ENCODE measurements at places on chromosomes 2 and 18. TPM values are rescaled to one million over a fixed set of nuclear protein-coding genes. Genes with fewer than 3 reads are reported as not detected.
A peak's percentile ranks its signal among the peaks of the same experiment; 100 is the strongest.

DNA sequence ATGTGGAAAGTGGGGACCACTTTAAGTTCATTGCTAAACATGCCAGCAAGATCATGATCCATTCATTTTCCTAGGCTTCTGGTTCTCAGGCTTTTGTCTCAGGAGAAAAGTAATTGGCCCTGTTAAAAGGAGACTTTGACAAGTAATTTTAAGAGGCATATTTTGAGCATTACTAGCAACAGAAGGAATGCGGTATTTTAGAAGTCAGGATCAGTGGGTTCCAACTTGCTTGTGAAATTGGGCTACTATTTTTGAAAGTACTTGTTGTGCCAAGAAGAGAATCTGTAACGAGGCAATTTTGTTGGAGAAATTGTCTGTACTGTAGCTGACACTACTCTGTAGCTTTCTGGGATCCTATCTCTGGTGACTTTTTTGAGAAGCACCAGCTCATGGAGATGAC, 59.4 kb downstream of the CERS6 start:
- peaks cover 23% of the 10 kb centered on the region for H3K4me1 ChIP-seq
- H3K36me3 ChIP-seq: no peaks in the 10 kb centered on the region
- no peaks in the 10 kb centered on the region for H3K27me3 ChIP-seq
- DNase-seq: no peak
- H3K4me3 ChIP-seq: no peak overlapping the region

- H3K27ac ChIP-seq: peak overlapping the region; percentile 34
- peak; percentile 42 for DNase-seq
- no peak overlapping the region for H3K4me3 ChIP-seq
- no peaks in the 10 kb centered on the region for H3K36me3 ChIP-seq
These were observed 8.9 kb upstream of the GALNT1 start for GRCh38 chr18:35572644-35573043.

GRCh38 chr18:59681521-59682004, 15.7 kb downstream of the CCBE1 start:
- H3K4me1 ChIP-seq: no peaks in the 10 kb centered on the region
- no peak for DNase-seq
- no peak overlapping the region for H3K27ac ChIP-seq
- no peak overlapping the region for H3K4me3 ChIP-seq
- H3K36me3 ChIP-seq: no peaks in the 10 kb centered on the region
- H3K27me3 ChIP-seq: no peaks in the 10 kb centered on the region

GRCh38 chr2:202036601-202037037, 3.0 kb downstream of the FZD7 start:
- peaks cover 59% of the 10 kb centered on the region for H3K4me1 ChIP-seq
- peak overlapping the region; percentile 91 for H3K27ac ChIP-seq
- H3K36me3 ChIP-seq: no peaks in the 10 kb centered on the region

GRCh38 chr2:238986491-238987351, 138.8 kb downstream of the TWIST2 start:
- no peak overlapping the region for H3K4me3 ChIP-seq
- H3K36me3 ChIP-seq: no peaks in the 10 kb centered on the region
- no peaks in the 10 kb centered on the region for H3K4me1 ChIP-seq
- no peak overlapping the region for H3K27ac ChIP-seq

DNA sequence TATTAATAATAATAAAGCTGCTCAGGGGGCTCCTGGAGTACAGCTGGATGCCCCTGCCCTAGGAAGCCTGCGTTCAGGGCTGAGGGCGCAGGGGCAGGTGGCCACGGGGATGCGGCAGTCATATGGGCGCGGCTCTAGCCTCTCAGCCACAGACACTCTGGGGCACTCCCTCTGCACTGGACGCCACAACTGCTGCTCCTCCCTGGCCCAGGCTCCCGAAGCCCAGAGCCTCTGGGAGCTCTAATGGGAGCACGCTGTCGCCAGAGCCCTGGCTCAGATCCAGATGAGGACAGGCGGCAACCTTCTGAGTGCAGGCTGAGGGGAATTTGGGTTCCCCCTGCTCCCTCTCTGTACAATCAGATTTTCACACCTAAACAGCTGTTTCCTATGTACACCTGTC, 93.6 kb downstream of the MTCL1 start:
- no peak overlapping the region for H3K27ac ChIP-seq
- no peaks in the 10 kb centered on the region for H3K27me3 ChIP-seq
- no peak overlapping the region for H3K4me3 ChIP-seq
- peak; percentile 6 for DNase-seq
- no peaks in the 10 kb centered on the region for H3K36me3 ChIP-seq
- peaks cover 14% of the 10 kb centered on the region for H3K4me1 ChIP-seq

DNA sequence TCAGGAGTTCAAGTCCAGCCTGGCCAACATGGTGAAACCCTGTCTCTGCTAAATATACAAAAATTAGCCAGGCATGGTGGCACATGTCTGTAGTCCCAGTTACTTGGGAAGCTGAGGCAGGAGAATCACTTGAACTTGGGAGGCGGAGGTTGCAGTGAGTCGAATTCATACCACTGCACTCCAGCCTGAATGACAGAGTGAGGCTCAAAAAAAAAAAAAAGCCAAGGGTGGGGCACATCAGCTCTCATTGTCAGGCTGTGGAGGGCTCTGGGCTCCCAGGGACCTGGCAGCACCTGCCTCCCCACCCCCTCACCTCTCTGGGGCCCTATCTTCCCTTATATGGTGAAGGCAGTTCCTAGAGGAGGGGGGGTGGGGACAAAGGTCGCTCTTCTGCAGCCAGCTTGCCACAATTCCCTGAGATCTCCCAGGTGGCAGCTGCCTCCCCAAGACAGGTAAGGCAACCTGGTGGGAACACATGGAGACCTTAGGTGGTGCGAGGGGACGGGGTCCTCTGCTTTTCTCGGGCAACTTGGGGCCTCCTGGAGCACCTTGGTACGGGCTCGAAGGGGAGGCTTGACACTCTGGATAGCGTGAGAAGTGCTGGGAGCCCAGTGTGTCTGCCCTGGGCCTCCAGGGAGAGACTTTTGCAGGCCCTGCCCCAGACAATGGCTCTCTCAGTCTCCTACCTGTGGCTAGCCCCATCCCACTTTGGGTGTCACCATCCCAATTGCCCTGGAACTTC, at the start of gene VIL1:
VIL1 (plus strand) TSS at position 407 of the 742 bp plus-strand sequence. CDS start 4,656 bp downstream, outside the sequence.
- H3K27ac ChIP-seq: no peak within 1 kb of the TSS
- no peak for DNase-seq

DNA sequence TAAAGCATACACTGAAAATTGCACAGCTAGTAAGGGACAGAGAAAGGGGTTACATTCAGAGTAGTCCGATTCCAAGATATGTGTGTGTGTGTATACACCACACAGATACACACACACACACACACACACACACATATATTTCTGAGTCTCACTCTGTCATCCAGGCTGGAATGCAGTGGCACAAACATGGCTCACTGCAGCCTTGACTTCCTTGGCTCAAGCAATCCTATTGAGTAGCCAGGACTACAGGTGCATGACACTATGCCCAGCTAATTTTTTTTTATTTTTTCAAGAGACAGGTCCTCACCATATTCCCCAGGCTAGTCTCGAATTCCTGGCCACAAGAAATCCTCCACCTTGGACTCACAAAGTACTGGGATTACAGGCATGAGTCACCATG, 68.1 kb upstream of the ITPRID2 start:
- H3K27ac ChIP-seq: no peak overlapping the region
- no peaks in the 10 kb centered on the region for H3K36me3 ChIP-seq
- no peaks in the 10 kb centered on the region for H3K27me3 ChIP-seq
- H3K4me1 ChIP-seq: no peaks in the 10 kb centered on the region
- H3K4me3 ChIP-seq: no peak overlapping the region
- no peak for DNase-seq

- no peak overlapping the region for H3K4me3 ChIP-seq
- peaks cover 26% of the 10 kb centered on the region for H3K4me1 ChIP-seq
- no peak for DNase-seq
- H3K36me3 ChIP-seq: no peaks in the 10 kb centered on the region
- peak overlapping the region; percentile 20 for H3K27ac ChIP-seq
These were observed 92.2 kb upstream of the CDKL4 start for GRCh38 chr2:39335930-39336329.

GRCh38 chr2:86221066-86221684, 21.9 kb downstream of the MRPL35 start:
- H3K36me3 ChIP-seq: no peaks in the 10 kb centered on the region
- H3K4me1 ChIP-seq: peaks cover 45% of the 10 kb centered on the region
- no peak overlapping the region for H3K27ac ChIP-seq
- no peak overlapping the region for H3K4me3 ChIP-seq
- DNase-seq: no peak
- H3K27me3 ChIP-seq: no peaks in the 10 kb centered on the region

GRCh38 chr2:150624001-150624401, 136.5 kb upstream of the RND3 start:
- no peaks in the 10 kb centered on the region for H3K27me3 ChIP-seq
- no peak overlapping the region for H3K27ac ChIP-seq
- DNase-seq: no peak
- no peaks in the 10 kb centered on the region for H3K36me3 ChIP-seq

DNA sequence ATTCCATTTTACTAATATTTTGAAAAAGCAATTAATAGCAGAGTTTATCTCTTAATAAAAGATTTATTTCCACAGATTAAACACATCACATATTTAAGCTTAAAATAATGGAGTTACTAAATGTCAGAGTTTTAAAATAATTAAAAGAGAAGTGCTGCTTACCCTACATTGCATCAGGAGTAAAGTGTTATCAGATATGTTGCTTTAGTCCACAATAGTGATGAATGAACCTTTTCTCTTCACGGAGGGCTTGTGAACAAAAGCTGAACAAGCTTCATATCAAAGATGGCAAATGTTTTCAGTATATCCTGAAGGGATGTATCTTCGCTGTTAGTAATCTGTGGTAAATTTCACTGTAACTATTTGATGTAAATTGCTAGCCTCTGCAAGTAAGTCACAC, 69.4 kb upstream of the TTC27 start:
- no peaks in the 10 kb centered on the region for H3K4me1 ChIP-seq
- no peaks in the 10 kb centered on the region for H3K27me3 ChIP-seq
- no peak overlapping the region for H3K27ac ChIP-seq
- no peaks in the 10 kb centered on the region for H3K36me3 ChIP-seq
- no peak overlapping the region for H3K4me3 ChIP-seq
- DNase-seq: no peak

DNA sequence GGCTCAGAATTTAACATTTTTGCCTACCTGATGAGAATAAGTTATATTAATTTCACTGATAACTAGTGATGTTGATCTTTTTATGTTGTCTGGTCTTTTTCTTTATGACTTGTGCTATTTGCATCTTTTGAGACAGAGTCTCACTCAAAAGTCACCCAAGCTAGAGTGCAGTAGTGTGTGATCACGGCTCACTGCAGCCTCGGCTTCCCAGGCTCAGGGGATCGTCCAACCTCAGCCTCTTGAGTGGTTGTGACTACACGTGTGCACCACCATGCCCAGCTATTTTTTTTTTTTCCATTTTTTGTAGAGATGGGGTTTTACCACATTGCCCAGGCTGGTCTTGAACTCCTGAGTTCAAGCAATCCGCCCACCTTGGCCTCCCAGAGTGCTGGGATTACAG, 7.5 kb downstream of the SMCHD1 start:
- peaks cover 22% of the 10 kb centered on the region for H3K4me1 ChIP-seq
- no peaks in the 10 kb centered on the region for H3K36me3 ChIP-seq
- DNase-seq: no peak
- H3K4me3 ChIP-seq: no peak overlapping the region
- H3K27ac ChIP-seq: no peak overlapping the region

DNA sequence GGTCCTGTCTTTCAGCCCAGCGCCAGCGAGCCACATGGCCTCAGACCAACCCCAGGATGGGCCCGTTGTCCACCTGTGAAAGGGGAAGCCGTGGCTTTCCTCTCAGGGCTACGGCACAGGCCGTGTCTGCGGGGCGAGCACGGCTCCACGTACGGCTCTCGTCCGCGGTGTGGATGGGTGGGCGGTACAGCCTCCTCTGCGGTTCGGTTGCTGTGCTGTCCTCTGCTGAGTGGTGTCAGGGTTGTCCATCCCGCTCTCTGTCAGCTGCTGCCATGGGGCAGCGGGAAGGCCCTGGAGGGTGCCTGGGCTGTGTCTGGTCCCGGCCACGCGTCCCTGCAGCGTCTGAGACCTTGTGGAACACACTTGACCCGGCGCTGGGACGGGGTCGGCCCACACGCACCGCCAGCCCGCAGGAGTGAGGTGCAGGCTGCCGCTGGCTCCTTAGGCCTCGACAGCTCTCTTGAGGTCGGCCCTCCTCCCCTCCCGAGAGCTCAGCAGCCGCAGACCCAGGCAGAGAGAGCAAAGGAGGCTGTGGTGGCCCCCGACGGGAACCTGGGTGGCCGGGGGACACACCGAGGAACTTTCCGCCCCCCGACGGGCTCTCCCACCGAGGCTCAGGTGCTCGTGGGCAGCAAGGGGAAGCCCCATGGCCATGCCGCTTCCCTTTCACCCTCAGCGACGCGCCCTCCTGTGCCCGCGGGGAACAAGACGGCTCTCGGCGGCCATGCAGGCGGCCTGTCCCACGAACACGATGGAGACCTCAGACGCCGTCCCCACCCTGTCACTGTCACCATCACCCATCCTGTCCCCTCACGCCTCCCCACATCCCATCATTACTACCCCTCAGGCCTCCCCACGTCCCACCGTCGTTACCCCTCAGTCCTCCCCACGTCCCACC, 128.7 kb downstream of the NFATC1 start:
- no peak overlapping the region for H3K27ac ChIP-seq
- no peaks in the 10 kb centered on the region for H3K27me3 ChIP-seq
- H3K36me3 ChIP-seq: no peaks in the 10 kb centered on the region
- peaks cover 13% of the 10 kb centered on the region for H3K4me1 ChIP-seq

DNA sequence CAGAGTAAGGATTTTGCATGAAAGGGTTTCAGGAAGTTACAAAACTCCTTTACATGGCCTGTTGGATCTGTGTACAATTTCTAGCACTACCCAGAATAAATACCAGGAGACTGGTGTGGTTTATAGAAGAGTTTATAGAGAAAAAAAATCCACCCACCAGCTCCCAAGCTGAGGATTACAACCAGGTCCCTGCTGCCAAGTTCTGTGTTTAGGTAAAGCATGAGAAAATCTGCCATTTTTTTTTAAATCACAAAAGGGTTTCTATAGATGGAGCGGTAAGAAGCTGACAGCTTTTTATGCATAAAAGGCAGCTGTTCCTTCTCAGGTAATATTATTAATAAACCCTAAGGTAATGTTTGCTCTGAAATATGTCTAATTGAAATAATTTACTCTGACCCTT, 545.4 kb upstream of the ZEB2 start:
- no peaks in the 10 kb centered on the region for H3K36me3 ChIP-seq
- no peaks in the 10 kb centered on the region for H3K4me1 ChIP-seq
- no peak overlapping the region for H3K4me3 ChIP-seq
- no peaks in the 10 kb centered on the region for H3K27me3 ChIP-seq
- no peak for DNase-seq

RNF149 gene
- 14.7 TPM for total RNA-seq

GEN1 gene
- 0.31 TPM for total RNA-seq

TMEM178A gene
- total RNA-seq: not detected

SLC4A5 gene
- total RNA-seq: 0.69 TPM

UPP2 gene
- total RNA-seq: not detected

IDH1 gene
- 11.2 TPM for total RNA-seq

CNGA3 gene
- not detected for total RNA-seq
